ENCODE measurements at places on chromosomes 4 and X.

- H3K4me3 ChIP-seq, result no peak overlapping the region
- no peaks in the 10 kb centered on the region for H3K36me3 ChIP-seq
- DNase-seq, result no peak
- no peaks in the 10 kb centered on the region for H3K4me1 ChIP-seq
- no peaks in the 10 kb centered on the region for H3K27me3 ChIP-seq
These were observed 358.2 kb upstream of the NR3C2 start for GRCh38 chr4:148800336-148800885.

GRCh38 chr4:17665346-17665745 lies 50.9 kb downstream of the MED28 start:
- H3K27ac ChIP-seq, result no peak overlapping the region
- peaks cover 5% of the 10 kb centered on the region for H3K27me3 ChIP-seq
- DNase-seq, result no peak
- no peaks in the 10 kb centered on the region for H3K36me3 ChIP-seq

DNA sequence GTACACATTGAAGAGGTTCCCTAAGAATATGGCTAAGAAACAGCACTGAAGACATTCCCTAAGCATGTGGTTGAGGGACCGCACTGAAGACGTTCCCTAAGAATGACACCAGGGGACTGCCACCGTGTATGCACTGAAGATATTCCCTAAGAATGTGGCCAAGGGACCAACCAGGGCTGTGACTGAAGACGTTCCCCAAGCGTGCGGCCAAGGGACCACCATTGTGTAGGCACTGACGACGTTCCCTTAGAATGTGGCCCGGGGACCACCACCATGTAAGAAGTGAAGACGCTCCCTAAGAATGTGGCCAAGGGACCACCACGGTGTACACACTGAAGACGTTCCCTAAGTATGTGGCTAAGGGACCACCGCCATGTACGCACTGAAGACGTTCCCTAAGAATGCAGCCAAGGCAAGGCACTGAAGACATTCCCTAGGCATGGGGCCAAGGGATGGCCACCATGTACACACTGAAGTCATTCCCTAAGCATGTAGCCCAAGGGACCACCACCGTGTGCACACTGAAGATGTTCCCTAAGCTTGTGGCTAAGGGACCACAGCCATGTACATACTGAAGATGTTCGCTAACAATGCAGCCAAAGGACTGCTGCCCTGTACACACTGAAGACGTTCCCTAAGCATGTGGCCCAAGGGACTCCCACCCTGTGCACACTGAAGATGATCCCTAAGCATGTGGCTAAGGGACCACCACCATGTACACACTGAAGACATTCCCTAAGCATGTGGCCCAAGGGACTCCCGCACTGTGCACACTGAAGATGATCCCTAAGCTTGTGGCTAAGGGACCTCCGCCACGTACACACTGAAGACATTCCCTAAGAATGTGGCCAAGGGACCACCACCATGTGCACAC lies 22.0 kb downstream of the DHRSX start:
- no peak overlapping the region for H3K27ac ChIP-seq
- H3K36me3 ChIP-seq, result peaks cover 13% of the 10 kb centered on the region
- H3K4me1 ChIP-seq, result peaks cover 14% of the 10 kb centered on the region
- H3K4me3 ChIP-seq, result no peak overlapping the region
- no peak for DNase-seq

GRCh38 chr4:71595576-71596108 lies 188.2 kb downstream of the GC start:
- no peaks in the 10 kb centered on the region for H3K36me3 ChIP-seq
- DNase-seq, result no peak
- no peaks in the 10 kb centered on the region for H3K27me3 ChIP-seq
- H3K27ac ChIP-seq, result no peak overlapping the region
- no peaks in the 10 kb centered on the region for H3K4me1 ChIP-seq

DNA sequence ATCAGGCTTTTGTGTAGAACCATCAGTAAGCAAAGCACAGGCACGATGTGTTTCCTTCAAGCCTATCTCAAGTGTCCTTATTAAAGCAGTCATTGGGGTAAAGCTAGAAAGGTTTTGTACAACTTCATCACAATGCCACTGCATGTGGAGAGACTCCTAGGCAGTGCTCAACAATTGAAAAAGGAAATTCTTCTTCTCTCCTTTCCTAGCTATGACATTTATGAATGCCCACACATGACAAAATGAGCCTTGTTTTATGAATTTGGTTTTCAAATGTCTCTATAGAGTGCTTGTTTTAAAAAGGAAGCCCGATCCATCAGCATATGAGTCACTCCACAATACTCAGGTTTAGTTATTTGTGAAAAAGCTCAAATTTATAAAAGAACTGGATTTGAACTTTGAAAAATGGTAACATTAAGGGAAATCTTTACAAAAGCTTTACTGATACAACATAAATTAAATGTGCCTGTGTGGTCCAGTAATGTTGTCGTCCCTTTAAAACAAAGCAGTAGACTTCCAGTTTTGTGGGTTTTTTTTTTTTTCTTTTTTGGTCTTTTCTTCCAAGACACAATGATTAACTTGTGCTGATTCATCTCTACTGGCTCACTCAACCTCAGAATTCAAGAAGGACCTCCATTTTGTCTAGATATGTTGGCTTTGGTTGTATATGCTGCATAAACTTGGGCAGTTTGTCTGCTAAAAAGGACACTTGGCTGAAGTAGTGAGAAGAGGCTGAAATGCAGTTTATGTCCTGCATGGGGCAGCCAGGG lies 273.8 kb downstream of the GASK1B start:
- no peak overlapping the region for H3K4me3 ChIP-seq
- no peak overlapping the region for H3K27ac ChIP-seq
- DNase-seq, result no peak
- no peaks in the 10 kb centered on the region for H3K4me1 ChIP-seq
- H3K36me3 ChIP-seq, result no peaks in the 10 kb centered on the region
- H3K27me3 ChIP-seq, result no peaks in the 10 kb centered on the region
